ENCODE measurements at places on chromosomes 7 and 10. TPM values are rescaled to one million over a fixed set of nuclear protein-coding genes. Genes with fewer than 3 reads are reported as not detected.

- DNase-seq, result no peak
Measured at GRCh38 chr7:159175792-159176191, 31.1 kb upstream of the VIPR2 start.

- DNase-seq, result no peak
Measured at GRCh38 chr7:2763597-2763996, 75.6 kb downstream of the AMZ1 start.

GRCh38 chr7:72441791-72442190 lies 29.7 kb upstream of the CALN1 start:
- DNase-seq, result no peak

- no peak for DNase-seq
Measured at GRCh38 chr7:70494225-70495032, 637.5 kb upstream of the GALNT17 start.

DNA sequence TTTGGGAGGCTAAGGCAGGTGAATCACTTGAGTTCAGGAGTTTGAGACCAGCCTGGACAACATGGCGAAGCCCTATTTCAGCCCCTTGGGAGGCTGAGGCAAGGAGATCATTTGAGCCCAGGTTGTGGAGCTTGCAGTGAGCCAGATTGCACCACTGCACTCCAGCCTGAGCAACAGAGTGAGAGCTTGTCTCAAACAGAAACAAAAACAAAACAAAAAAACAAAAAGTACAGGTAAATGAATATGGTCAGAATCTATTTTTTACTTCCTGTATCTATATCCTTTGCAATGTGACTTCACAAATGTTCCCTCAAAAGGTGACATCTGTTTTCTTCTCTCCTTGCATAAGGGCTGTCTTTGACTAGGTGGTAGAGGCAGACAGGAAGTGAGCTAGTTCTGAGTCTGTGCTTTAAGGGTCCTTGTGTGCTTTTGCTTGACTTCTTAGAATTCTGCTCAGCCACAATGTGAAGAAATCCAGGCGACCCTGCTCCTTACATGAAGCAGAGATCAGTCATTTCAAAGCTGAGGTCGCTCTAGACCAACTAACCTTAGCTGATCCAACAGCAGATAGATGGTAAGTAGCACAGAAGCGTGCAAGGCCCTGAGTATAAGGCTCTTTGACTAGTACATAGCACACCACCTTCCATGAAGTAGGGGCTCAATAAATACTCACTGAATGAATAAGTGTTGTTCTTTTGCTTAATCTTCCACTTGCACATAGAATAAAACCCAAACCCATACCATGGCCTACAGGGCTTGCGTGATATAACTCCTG lies 423.2 kb upstream of the PCDH15 start:
- DNase-seq, result no peak

- DNase-seq, result no peak
Measured at GRCh38 chr10:5546891-5547680, 22.3 kb downstream of the CALML3 start.

Gene NEBL
- 1.5 TPM for total RNA-seq

Gene TET1
- 4.5 TPM for total RNA-seq

Gene LHFPL3
- not detected for total RNA-seq

Data from natural killer cell (primary cell).